Aorta (tissue), 5 donors: ENCODE measurements at places on chromosomes 4 and X. TPM values are rescaled to one million over a fixed set of nuclear protein-coding genes. Genes with fewer than 3 reads are reported as not detected.

DNA sequence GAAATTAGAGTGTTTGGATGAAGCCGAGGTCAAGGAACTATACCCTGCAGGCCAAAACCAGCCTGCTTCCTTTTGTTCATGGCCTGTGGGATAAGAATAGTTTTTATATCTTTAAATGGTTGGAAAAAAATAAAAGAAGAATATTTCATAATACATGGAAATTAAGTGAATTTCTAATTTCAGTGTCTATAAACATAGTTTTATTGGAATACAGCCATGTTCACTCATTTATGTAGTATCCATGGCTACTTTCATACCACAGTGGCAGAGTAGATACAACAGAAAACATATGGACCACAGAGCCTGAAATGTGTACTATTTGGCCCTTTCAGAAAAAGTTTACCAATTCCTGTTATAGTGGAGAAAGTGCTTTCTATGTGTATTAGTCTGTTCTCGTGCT, 13.6 kb downstream of the LIMCH1 start:
- DNase-seq, result no peak

- no peak for DNase-seq
Observed at GRCh38 chrX:10564484-10564883, 55.9 kb downstream of the MID1 start.

DNA sequence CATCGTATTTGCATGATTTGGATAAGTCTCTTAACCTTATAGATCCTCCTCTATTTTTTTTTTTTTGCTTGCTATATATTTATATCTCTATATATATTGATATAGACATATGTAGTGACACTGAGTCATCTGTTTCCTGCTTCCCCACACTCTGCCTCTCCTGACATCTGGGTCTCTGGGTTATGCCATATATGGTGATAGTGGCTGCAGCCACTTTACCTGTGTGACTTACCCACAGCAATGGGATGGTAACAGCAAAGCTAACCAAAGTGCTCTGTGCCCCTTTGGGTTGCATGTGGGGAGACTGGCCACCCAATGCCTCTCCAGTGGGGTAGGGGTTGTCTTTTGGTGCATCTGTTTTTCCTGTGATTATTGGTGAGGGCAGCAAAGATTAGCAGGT, 14.5 kb downstream of the CMC4 start:
- no peak for DNase-seq

- no peak for DNase-seq
Observed at GRCh38 chr4:95835672-95836071, 4.2 kb upstream of the PDHA2 start.

GRCh38 chrX:44871931-44872820, 812 bp upstream of the KDM6A start:
- DNase-seq, result no peak

GRCh38 chr4:152579107-152579764, 43.3 kb upstream of the FBXW7 start:
- no peak for DNase-seq

- no peak for DNase-seq
Observed at GRCh38 chr4:102862747-102863146, 6.0 kb upstream of the CISD2 start.

Gene HPF1
- 22.5 TPM for total RNA-seq
